ENCODE measurements at places on chromosomes 7 and 10.
A peak's percentile ranks its signal among the peaks of the same experiment; 100 is the strongest.

DNA sequence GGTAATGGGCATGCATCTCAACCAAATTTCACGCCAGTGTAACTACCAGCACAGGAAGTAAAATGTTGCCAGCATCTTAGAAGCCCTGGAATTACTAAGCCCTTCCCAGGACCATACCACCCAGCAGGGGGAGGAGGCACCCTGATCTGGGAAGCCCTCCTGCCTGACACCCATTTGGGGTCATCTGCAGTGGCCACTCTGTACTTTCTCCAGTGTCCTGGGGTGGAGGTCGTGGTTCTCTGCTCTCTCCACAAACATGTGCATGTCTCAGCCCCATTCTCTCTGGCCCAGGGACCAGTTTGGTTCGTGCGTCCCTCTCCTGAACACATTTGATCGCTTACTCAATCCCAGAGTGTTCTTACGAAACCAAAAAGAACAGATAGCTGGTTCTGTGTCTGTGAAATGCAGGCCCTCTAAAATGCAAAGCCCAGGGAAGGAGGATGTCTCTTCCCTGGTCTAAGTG, 9.4 kb upstream of the LRRC27 start:
- no peak for DNase-seq

GRCh38 chr10:44628921-44629320, 244.0 kb upstream of the CXCL12 start:
- peak; percentile 68 for DNase-seq

DNA sequence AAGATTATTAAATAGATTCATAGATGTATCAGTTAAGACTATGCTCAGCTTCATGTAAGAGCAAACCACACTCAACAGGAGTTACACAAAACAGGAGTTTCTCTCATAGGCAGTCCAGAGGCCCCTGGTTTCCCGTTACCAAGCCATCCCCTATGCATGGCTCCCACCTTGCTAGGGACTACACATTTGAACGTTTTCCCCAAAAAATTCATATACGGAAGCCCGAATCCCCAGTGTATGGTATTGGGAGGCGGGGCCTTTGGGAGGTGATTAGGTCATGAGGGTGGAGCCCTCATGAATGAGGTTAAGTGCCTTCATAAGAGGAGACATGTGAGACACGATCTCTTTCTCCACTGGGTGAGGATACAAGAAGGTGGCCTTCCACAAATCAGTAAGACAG, 29.1 kb downstream of the RSU1 start:
- no peak for DNase-seq

- no peak for DNase-seq
These were observed 1.2 kb upstream of the PON3 start for GRCh38 chr7:95397381-95397780.
